ENCODE measurements at places on chromosomes 2 and 18.

- DNase-seq = no peak
These were observed 51.8 kb downstream of the TFPI start for GRCh38 chr2:187502467-187502866.

DNA sequence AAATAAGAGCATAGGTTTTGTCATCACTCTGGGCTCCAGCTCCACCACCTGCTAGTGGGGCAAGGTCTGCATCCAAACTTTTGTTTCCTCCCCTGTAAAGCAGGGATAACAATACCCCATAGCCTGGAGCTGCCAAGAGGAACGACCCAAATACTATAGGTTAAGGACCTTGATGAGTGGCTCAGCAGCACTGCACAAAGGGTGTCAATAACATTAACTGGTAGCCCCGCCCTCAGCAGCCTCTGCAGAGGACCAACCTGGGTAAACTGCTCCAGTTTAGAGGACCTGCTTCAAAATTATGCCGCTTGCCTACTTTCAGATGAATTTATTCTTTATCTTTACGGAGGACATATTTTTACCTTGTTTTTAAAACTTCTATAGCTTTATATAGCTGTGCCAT lies 65.8 kb upstream of the RIOK3 start:
- DNase-seq = no peak

DNA sequence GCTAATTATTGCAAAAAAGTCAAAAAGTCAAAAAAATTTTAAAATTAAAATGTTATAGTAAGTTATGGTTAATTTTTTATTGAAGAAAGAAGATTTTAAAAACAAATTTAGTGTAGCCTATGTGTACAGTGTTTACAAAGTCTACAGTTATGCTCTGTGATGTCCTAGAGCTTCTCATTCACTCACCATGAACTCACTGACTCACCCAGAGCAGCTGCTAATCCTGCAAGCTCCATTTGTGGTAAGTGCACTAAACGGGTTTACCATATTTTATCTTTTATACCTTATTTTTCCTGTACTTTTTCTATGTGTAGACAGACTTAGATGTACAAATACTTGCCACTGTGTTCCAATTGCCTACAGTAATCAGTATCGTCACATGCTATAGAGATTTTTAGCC lies 788.2 kb downstream of the DSC3 start:
- DNase-seq = no peak

DNA sequence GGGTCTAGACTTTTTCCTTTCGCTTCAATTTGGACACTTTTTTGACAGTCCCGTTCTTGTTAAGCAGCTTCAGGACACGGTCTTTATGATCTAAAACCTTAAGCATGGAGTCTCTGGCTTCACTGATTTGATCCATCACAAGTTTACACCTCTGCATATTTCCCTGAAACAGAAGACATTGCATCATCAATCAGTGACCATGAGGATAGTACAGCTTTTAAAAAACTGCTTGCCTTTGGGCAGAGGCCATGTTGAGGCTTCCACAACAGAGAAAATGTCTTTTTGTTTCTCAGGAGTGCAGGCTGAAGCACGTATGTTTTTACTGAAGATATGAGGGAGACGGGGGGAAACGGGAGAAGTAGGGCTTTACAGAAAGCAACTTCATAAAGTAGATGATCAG lies 56.2 kb upstream of the AMMECR1L start:
- DNase-seq = no peak

DNA sequence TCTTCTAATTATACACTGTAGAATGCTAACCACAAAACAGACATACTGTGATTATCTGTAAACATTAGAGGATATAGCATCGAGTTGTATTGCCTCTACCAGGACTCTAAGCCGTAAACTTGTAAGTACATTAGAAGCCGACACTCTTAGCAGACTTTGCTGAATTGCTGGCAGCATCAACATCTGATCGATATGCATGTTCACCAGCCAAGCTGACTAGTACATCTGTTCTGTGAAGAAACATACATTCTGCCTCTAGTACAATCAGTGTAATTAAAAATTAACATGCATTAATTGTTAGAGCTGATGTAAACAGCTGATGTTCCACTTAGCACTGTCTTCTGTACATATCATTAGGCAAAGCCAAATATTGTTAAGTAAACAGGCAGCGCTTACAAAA lies 502.2 kb downstream of the NR4A2 start:
- DNase-seq = no peak

Measured in GM23248 (cell line).